ENCODE measurements at places on chromosomes 4 and X. TPM values are rescaled to one million over a fixed set of nuclear protein-coding genes. Genes with fewer than 3 reads are reported as not detected.

DNA sequence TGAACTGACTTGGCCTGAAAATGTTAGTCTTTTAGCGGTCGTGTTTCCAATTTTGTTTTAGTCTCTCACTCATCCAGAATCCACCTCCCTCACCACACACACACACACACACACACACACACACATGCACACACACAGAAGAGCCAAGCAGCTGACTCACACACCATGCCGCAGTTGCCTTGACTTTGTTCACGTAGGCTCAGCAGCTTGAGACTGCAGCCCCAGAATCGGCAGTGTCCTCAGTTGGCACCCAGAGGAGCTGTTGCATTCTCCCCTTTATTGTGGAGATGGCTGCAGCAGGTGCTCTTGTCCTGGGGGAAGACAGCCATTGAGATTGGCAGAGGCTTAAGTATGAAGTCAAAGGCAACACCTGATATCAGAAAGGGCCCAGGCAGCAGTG, 20.9 kb upstream of the XPNPEP2 start:
- DNase-seq: no peak

- DNase-seq: no peak
These were observed 800 bp downstream of the PF4V1 start for GRCh38 chr4:73853718-73854473.

- DNase-seq: no peak
These were observed 80.7 kb downstream of the FHIP1A start for GRCh38 chr4:151489462-151490203.

DNA sequence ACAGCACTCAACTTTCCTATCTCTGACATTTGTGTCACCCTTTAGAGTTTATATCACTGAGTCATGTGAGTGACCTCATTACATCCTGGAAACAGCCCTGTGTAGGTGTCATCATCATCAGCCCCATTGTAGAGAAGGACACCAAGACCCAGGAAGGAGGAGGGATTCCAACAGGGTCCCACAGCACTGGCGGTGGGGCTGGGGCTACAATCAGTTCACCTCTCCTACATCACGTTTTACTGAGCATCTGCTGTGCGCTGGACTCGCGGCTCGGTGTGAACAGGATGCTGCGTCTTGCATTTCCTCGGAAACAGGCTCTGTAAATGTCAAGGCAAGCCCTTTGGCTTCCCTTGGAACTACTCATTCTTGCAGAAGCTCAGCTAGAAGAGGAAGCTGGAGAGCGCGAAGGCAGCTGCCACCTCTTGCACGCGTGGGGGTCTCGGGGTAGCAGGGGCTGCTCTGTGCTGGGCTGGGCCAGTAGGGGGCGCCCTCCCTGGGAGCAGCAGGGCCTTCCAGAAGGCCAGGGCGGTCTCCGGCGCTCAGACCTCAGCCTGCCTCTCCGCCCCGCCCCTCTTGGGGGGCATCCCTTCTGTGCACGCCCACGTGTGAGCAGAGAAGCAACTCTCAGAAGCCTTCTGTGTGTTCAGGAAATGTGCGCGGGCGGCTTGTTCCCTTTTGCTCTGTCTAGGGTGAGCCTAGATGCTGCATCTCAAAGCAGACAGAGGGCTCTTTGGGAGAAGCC, 29.0 kb downstream of the REELD1 start:
- DNase-seq: no peak

GRCh38 chr4:188854436-188854835, 715.2 kb downstream of the TRIML1 start:
- no peak for DNase-seq

DNA sequence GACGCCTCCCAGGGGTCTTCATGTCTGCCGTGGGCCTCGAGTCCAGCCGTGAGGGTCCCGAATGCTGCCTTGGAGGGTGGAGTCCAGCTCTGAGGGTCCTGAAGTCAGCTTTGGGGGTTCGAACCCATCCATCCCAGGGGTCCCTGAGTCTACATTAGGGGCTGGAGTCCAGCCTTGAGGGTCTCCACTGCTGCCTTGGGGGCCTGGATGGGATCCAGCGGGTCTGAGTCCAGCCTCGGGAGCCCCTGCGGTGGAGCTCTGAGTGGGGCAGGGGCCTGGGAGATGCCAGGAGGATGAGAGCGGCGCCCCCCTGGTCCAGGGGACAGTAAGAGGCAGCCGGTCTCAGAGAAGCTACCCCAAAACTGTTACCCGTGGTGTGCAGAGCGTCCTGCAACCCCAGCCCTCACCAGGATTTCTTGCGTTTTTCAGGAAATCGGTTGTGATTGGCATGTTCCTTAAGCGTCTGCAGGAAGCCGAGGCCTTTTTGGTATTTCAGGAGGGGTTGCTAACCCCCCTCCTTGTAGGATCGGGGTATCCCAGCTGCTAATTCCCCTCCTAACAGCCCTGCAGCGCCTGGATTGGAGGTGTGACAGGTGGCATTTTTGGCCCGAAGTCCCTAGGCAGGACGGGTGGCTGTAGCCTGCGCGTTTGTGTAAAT, 1.7 kb upstream of the GTPBP6 start:
- DNase-seq: no peak

DNA sequence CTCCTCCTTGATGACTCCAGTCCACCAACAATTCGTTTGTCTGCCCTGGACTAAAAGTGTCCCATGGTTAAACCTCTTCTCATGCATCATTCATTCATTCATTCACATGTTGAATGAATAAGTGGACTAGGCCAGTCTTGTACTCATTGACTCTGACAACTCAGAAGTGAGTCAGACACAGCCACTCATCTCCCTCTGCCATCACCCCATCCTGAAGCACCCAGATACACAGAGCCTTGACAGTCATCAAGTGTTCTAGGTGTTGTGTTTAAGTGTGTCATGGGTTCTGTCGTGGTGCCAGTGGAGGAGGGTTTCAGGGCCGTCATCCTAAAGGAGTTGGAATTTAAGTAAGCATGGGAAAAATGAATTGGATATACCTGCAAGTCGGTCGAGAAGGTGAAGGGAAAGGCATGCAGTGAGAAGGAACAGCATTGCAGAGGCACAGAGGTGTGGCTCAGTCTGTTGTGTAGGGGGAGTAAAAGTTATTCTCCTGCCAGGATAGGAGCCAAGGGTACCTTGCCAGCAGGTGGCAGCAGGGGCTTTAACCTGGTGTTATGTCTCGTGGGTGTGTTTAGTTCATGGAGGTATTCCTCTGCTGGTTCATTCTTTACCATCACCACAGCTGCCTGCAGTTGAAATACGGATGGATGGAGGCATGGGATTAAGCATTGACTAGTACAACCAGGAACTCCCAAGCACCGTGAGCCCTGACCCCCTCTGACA, 18.3 kb downstream of the MAGED2 start:
- DNase-seq: no peak

- no peak for DNase-seq
These were observed 34.7 kb downstream of the SMS start for GRCh38 chrX:21975242-21975641.

DNA sequence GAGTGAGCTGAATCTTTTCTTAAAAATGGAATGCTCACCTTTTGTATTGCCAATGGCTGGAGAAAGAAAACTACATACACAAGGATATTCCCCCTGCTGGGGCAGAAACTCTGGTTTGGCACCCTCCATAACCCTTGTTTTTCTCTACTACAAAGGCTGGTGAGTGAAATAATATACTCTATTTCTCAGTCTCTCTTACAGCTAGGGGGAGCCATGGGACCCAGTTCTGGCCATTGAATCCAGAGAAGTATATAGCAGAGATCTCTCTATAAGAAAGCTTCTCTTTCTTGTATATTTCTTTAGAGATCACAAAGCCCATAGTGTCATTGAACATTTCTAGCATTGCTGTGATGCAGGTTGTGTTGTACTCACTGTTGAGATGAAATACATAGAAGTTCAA, 49.8 kb downstream of the SMPX start:
- DNase-seq: no peak

DNA sequence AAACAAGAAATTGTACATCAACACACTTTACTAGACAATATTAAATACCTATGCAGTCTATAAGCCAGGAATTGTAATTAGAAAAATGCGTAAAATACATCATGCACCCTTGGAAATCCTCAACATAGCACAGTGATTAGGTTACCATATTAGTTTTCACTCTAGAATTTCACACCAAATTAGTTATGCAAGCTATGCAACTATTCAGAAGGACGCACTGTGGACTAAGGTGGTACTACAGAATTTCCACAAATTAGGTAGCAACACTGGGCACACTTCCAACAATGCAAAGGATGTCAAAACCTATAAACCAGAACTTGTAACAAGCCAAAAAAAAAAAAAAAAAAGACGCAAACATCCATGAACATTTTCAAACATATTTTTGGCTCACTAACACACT, 71.1 kb upstream of the ZCCHC13 start:
- DNase-seq: no peak

DNA sequence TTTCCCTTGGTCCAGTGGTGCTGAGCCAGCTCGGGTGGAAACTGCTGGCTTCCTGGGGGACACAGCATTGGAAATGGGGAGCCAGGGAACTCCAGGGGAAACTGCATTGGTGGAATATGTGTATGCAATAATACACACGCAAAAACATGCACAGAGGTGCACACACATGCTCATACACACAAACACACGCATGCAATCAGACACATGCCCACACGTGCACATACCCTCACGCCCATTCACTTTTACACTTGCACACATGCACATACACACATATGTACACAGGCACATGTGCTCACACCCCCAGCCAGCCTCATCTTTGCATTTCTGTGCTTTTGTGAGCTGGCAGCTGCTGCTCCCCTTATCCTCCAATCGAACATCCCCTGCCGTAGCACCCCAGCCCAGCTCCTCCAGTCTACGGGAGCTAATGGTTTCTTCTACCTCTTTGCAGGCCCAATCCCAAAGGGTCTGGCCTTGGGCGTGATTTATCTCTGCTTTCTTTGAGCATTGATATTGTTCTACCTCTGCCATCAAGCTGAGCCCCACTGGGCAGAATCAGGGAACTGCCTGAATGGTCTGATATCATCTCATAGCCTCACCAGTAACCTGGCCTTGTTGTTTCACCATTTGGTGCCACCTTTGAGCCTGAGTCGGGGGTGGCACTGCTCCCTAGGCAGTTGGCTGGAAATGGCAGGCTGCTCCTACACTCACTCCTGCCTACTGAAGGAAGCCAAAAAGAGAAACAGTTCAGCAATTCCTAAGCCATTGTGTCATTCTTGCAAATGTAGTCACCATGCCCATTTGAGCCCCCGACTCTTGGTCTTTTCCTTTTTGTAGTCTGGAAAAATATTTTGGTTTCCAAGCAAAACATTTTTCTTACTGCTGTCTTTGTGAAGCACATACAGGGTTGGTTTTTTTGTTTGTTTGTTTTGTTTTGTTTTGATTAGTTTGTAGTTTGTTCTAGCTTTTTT, 104.4 kb upstream of the MAMLD1 start:
- no peak for DNase-seq

DNA sequence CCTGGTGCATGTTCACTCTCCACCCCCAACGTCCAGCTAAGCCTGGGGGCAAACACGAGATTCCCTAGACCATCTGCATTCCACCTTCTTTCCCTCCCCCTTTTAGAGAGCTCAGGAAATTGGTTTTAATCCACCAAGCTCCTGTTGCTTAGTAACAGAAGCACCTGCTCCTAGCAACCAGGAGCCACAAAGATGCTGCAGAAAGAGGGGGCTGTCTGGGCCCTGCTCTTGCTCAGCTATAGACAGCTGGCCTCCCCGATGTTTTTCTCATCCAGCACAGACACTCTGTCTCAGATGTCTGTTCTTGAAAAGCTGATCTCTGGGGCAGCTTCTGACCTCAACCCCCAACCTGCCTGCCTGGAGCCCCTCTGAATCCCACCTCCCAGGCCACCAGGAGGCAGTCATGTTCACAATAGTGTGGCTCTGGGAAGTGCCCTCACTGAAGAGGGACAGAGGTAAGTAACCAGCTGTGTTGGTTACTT, 71.5 kb downstream of the SLC16A2 start:
- DNase-seq: no peak

- no peak for DNase-seq
These were observed 394.1 kb downstream of the GALNTL6 start for GRCh38 chr4:172207258-172207657.

DNA sequence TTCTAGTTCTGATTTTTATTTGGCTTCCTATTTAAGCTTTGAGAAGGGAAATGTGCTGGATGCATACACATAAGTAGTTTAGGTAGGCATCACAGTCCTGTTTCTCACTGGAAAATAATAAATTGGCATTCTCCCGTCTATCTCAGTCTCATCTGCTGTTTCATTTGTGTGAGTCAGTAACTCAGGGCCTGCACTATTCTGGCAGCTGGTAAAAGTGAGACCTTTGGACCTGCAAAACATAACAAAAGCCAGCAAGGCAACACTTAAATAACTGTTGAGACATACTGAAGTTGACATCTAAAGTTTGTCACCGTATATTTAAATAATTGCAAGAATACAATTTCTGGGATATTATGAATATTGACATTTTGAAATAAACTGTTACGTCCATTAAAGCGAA, 8.6 kb upstream of the UBQLN2 start:
- DNase-seq: no peak

DNA sequence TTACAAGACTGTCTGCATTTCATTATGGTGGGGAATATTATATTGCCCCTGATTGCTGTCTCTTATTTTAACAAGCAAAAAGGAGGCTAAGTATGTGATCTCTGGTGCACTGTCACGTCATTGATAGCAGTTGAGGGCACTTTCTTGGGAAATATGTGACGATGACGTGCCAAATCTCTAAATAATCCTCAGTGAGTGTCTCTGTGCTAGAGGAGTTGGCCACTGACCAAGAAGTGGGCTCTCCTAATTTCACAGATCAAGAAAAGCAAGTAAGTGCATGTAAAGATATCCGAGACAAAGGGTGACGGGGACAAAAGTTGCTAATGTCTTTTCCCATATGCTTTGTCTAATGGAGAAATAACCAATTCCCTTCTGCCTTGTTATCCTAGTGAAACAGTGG, 487.4 kb upstream of the TENM3 start:
- DNase-seq: no peak

GRCh38 chrX:96176921-96177320, 507.7 kb upstream of the DIAPH2 start:
- no peak for DNase-seq

DNA sequence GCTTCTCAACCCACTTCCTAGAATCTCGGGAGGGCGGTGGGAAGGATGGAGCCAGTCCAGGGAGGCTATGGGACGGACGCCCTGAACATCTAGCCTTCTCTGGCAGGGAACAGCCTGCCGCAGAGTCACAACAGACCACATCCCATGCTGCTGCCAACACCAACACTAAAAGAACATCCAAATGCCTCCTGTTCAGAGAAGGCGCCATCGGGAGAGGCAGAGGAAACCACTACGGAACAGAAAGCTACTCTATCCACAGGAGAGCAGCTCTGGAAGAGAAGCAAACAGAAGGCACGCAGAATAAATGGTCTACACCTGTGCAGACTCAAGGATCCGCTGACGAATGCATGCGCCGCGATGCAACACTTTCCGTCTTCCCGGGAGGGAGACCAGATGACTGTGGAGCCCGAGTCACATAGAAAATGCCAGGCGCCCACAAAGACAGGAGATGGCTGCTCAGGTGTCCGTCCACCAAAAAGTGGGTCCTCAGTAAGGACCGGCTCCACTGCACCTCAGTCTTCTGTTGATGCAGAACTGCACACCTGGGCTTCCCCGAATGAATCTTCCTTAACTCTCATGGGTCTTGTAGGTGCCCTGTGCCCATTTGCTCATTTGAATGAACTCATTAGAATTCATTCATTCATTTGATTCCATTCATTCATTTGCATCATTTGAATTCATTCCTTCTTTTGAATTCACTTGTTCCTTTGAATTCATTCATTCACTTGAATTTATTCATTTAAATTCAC, 217.5 kb downstream of the DHRSX start:
- DNase-seq: no peak

Gene ETDB
- not detected for total RNA-seq

Gene KLHL4
- total RNA-seq: 0.58 TPM

Gene WDR17
- total RNA-seq: 0.17 TPM

Gene UGT2A1
- not detected for total RNA-seq

Data from epithelial cell of proximal tubule (primary cell).